ENCODE measurements at places on chromosomes 1 and 21.

DNA sequence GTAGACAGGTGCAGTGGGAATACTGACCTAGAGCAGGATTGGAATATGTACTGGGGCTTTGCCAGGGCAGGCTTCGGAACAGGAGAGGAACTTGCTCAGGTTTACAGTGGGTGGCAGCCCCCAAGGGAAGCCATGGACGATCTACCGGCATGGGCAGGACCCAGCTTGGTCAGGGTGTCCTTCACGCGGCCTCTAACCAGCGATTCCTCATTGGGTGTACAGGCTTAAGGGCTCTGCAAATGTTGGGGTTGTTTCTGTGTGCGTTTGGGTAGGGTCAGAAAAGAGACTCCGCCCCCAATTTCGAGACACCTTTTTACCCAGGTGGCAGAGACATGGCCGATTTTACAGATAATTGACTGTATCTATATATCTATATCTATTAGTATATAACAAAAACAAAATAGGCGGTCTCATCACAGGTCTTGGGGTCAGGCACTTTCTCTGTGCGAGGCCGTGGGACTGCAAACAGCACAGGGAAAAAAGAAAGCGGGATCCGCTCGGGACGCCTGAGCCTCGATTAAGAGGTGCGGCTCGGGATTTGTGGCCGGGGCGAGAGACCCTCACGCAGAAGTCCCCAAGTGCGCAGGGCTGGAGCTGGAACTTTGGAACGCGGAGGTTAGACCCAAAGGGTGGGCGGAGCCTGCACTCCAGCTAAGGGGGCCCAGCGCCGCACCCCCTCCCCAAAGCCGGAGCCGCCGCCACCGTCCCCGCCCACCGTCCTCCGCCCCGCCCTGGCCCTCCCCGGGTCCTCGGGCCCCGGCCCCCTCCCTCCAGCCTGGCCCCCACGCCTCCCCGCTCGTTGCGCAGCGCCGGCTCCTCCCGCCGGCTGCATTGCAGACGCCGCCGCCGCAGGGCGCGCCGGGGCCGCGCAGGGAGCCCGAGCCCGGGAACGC is 67.5 kb upstream of the VAMP3 start:
- peak; percentile 28 for DNase-seq

- DNase-seq, result no peak
These were observed 46.9 kb upstream of the GNG12 start for GRCh38 chr1:67880056-67880601.

DNA sequence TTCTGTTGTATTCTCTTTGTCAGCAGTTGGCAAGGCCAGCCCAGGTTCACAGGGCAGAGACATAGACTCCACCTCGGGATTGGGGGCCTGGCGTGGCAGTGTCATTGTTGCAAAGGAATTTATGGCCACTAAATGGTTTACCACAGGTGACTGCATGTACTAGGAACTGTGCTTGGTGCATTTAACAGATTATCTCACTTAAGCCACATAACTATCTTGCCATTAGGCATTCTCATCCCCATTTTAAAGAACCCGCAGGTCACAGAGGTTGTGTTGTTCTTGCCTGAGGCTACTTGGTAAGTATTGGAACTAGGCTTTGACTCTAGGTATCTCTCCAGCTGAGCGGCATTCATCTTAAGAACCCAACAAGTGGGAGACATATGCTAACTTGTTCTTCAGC is 9.7 kb downstream of the TLCD4 start:
- DNase-seq, result no peak

- no peak for DNase-seq
These were observed 579 bp upstream of the ZNF684 start for GRCh38 chr1:40530735-40531380.

- no peak for DNase-seq
These were observed 46.2 kb downstream of the NAV1 start for GRCh38 chr1:201585093-201585483.

GRCh38 chr1:11071463-11072215 is 11.8 kb upstream of the SRM start:
- DNase-seq, result no peak

DNA sequence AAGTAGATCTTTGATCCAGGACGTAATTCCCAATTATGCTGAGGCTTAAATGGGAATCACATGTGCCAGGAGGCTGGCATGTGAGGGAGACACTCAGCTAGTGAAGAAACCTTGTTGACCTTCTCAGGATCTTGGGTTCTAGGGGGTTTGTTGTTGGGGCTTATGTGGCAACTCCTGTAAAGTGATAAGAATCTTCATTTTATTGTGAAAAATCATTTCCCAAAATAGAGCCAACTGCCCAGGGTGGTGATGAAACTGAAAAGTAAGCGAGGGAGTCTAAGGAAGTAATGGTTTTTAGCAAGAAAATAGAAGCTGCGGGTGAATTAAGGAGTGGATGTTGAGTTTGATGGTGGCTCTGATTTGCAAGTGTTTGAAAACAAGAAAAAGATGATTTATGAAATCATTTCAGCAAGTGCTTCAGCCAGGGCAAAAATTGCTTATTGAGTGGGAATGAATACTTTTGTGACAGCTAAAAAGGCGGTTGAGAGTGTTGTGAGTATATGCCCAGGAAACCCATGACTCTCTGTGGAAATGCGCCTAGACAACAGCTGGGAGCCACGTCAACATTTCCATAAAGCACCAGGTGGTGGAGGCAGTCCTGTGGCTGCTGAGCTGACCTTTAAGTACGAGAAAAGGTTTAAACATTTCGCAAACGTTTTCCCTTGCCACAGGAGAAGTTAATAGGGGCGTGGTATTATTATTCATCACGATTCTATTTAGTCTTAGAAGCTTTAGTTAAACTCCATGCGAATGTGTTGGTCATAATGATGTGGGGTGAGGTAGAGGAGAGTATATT is 102.7 kb downstream of the HMGB4 start:
- DNase-seq, result no peak

DNA sequence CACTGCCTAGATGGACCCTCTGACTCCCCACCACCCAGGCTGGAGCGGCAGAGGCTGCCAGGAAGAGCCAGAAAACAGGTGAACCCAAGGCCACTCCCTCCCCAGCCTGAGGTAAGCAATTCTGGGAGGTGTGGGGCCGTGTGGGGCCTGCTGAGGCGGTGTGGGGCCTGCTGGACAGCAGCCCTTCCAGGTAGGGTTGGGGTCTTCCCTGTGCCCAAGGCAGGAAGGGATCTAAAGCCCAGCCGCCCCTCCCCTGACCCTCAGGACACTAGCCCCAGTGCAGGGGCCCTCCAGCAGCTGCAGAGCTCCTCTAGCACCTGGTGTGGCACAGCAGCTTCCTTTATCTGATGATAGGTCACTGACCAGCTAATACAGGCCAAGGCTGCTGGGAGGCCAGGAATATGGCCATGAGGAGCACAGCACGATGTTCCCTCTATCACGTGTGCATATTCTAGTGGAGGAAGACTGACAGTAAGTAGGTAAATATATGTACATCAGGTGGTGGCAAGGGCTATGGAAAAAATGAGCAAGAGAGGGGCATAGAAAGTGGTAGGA is 86.9 kb downstream of the IER5 start:
- DNase-seq, result no peak

All from effector memory CD8-positive, alpha-beta T cell (primary cell).